Neural progenitor cell (in vitro differentiated cells): ENCODE measurements at places on chromosomes 6 and 20. TPM values are rescaled to one million over a fixed set of nuclear protein-coding genes. Genes with fewer than 3 reads are reported as not detected.

Gene ZSCAN26
- total RNA-seq, result 36.8 and 40.5 TPM in 2 replicates

Gene IL20RA
- total RNA-seq, result not detected in 2 replicates

Gene CTAGE9
- not detected in 2 replicates for total RNA-seq

Gene RGS17
- total RNA-seq, result 4.8 and 8.1 TPM in 2 replicates

Gene FOXA2
- not detected in 2 replicates for total RNA-seq

Gene EPPIN
- not detected in 2 replicates for total RNA-seq

Gene CCN2
- 46.7 and 54.5 TPM in 2 replicates for total RNA-seq

Gene AURKA
- 144 and 186 TPM in 2 replicates for total RNA-seq

Gene SPATS1
- total RNA-seq, result 0.25 TPM in 1 of 2 replicates, not detected in the other

Gene BMP2
- total RNA-seq, result 7.2 and 7.3 TPM in 2 replicates

Gene ZNF311
- 1.9 and 2.0 TPM in 2 replicates for total RNA-seq

Gene RAET1L
- total RNA-seq, result not detected in 2 replicates

Gene HLA-DMB
- 4.3 and 4.5 TPM in 2 replicates for total RNA-seq

Gene DEFB114
- total RNA-seq, result not detected in 2 replicates

Gene COL9A3
- total RNA-seq, result 10.5 and 34.8 TPM in 2 replicates

Gene PDE10A
- 11.9 and 17.3 TPM in 2 replicates for total RNA-seq

Gene PI16
- total RNA-seq, result 0.06 TPM in 1 of 2 replicates, not detected in the other

Gene DAAM2
- 2.1 and 3.2 TPM in 2 replicates for total RNA-seq

Gene PSMB1
- 300 and 420 TPM in 2 replicates for total RNA-seq

Gene DPPA5
- not detected in 2 replicates for total RNA-seq

Gene L3MBTL1
- total RNA-seq, result 27.6 and 51.4 TPM in 2 replicates

Gene NFATC2
- total RNA-seq, result 0.19 and 0.25 TPM in 2 replicates

Gene SOX4
- total RNA-seq, result 147 and 161 TPM in 2 replicates

Gene TRIM10
- not detected in 2 replicates for total RNA-seq

Gene DOK5
- 3.0 and 3.1 TPM in 2 replicates for total RNA-seq

Gene CLVS2
- total RNA-seq, result 0.84 and 1.8 TPM in 2 replicates

Gene FKBP1C
- total RNA-seq, result 0.34 TPM in 1 of 2 replicates, not detected in the other

Gene OR2H1
- not detected in 2 replicates for total RNA-seq

Gene TMEM170B
- total RNA-seq, result 13.6 and 19.7 TPM in 2 replicates

Gene BPIFB1
- not detected in 2 replicates for total RNA-seq

Gene FARS2
- 9.9 and 10.8 TPM in 2 replicates for total RNA-seq

Gene C6orf58
- not detected in 2 replicates for total RNA-seq

Gene LZTS3
- 3.7 and 12.5 TPM in 2 replicates for total RNA-seq

Gene GHRH
- total RNA-seq, result 3.2 TPM in 1 of 2 replicates, not detected in the other

Gene HAO1
- total RNA-seq, result not detected in 2 replicates

Gene DNAH8
- total RNA-seq, result 0.09 and 1.1 TPM in 2 replicates

Gene OR2B3
- total RNA-seq, result not detected in 2 replicates

Gene SOX18
- not detected in 2 replicates for total RNA-seq

Gene RAET1E
- not detected in 2 replicates for total RNA-seq

Gene PHACTR1
- total RNA-seq, result 2.4 and 6.1 TPM in 2 replicates

Gene VSX1
- total RNA-seq, result not detected in 2 replicates

Gene MED20
- total RNA-seq, result 29.4 and 31.4 TPM in 2 replicates

Gene NINL
- total RNA-seq, result 21.5 and 32.2 TPM in 2 replicates

Gene GPR6
- total RNA-seq, result not detected in 2 replicates

Gene SFTA2
- not detected in 2 replicates for total RNA-seq

Gene MLIP
- not detected in 2 replicates for total RNA-seq

Gene SEMG1
- total RNA-seq, result not detected in 2 replicates

Gene PHACTR2
- total RNA-seq, result 36.0 and 45.4 TPM in 2 replicates

Gene PRSS35
- 2.8 and 4.5 TPM in 2 replicates for total RNA-seq

Gene APOM
- 2.6 and 4.2 TPM in 2 replicates for total RNA-seq

Gene PCSK2
- total RNA-seq, result 0.07 TPM in 1 of 2 replicates, not detected in the other

Gene SDCBP2
- 1.6 and 6.6 TPM in 2 replicates for total RNA-seq

Gene HTR1B
- not detected in 2 replicates for total RNA-seq

Gene ORC3
- 76.0 and 99.3 TPM in 2 replicates for total RNA-seq

Gene MUCL3
- total RNA-seq, result 0.03 TPM in 1 of 2 replicates, not detected in the other

Gene SIRPD
- total RNA-seq, result not detected in 2 replicates

Gene RTF2
- total RNA-seq, result 42.4 and 44.2 TPM in 2 replicates
